ENCODE measurements at places on chromosomes 2 and 18. TPM values are rescaled to one million over a fixed set of nuclear protein-coding genes. Genes with fewer than 3 reads are reported as not detected.

The FARSB gene
- 46.4 TPM for total RNA-seq

The GPR39 gene
- total RNA-seq = 5.1 TPM

The SERPINB4 gene
- total RNA-seq = not detected

DNA sequence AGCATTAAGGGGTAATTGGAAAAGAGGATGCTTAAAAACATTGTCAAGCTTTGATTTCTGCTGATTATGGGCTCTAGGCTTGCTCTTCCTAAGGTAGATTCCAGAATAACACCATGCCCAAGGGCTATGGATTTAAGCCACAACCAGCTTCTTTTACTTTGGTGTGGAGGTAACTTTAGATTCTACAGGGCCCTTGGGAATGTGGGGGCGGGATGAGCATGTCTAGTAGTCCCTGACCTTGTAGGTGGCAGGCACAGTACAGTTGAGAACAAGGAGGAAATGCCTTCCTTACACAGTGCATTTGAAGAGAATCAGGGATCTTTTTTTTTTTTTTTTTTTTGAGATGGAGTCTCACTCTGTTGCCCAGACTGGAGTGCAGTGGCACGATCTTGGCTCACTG, 364.2 kb downstream of the NYAP2 start:
- DNase-seq = no peak

DNA sequence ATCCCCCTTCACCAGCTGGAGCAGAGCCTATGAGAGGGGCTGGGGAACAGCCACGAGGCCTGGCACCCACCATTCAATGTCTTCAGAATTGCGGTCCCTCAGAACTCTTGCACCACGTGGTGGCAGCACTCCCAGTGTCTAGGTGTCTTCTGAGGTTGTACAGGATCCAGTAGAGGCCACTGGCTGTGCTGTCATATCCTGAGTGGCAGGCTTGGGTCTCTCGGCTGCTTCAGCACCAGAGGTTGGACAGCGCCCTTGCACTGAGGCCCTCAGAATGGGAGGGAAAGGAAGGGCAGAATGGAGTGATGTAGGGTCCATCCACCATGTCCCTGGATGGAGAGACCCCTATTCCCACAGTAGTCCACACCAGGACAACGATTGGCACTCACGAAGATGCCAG, 112.0 kb upstream of the TEKT4 start:
- no peak for DNase-seq

- no peak for DNase-seq
Observed at GRCh38 chr18:48333563-48333962, 75.6 kb downstream of the ZBTB7C start.

GRCh38 chr2:232075080-232075479, 113.6 kb downstream of the DIS3L2 start:
- no peak for DNase-seq

All from H4 (cell line).